ENCODE measurements at places on chromosomes 2 and 18.
A peak's percentile ranks its signal among the peaks of the same experiment; 100 is the strongest.

- no peak for DNase-seq
Measured at GRCh38 chr2:17122887-17123501, 395.2 kb downstream of the RAD51AP2 start.

DNA sequence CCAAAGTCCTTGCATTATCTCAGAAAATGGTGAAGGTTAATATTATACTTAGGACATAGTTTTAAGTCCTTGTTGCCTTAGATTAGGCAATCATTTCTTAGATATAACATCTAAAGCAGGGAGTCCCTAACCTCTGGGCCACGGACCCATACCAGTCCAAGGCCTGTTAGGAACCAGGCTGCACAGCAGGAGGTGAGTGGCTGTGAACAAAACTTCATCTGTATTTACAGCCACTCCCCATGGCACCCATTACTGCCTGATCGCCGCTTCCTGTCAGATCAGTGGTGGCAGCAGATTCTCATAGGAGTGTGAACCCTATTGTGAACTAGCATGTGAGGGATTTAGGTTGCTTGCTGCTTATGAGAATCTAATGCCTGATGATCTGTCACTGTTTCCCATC is 86.5 kb upstream of the MYO3B start:
- DNase-seq, result no peak

- DNase-seq, result no peak
Measured at GRCh38 chr18:50969448-50969847, 1.6 kb downstream of the ELAC1 start.

- no peak for DNase-seq
Measured at GRCh38 chr2:15974565-15975260, 34.4 kb downstream of the MYCN start.

GRCh38 chr2:127552846-127553245 is 17.4 kb downstream of the MYO7B start:
- DNase-seq, result no peak

DNA sequence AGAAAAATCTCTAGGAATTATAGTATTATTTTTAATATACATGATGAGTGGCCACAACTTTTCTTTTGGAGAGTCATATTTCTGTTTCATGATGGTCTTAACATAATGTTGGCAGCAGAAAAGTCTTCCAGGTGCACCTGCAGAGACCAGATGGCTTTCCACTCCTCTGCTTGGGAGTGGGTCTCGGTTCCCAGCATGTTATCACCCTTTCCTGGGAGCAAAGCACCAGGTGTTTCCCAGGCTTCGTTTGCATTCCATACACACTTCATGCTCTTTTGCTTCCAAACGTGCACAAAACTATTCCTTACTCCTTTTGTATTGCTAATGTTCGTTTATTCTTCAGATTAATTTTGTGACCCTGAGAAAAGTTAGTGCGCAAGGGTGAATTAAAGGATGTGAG is 305.2 kb downstream of the CDH2 start:
- DNase-seq, result no peak

- no peak for DNase-seq
Measured at GRCh38 chr2:240990726-240991377, 7.6 kb upstream of the SNED1 start.

GRCh38 chr2:3108710-3109702 is 268.6 kb downstream of the EIPR1 start:
- no peak for DNase-seq

GRCh38 chr2:79776461-79776860 is 263.6 kb downstream of the CTNNA2 start:
- DNase-seq, result no peak

DNA sequence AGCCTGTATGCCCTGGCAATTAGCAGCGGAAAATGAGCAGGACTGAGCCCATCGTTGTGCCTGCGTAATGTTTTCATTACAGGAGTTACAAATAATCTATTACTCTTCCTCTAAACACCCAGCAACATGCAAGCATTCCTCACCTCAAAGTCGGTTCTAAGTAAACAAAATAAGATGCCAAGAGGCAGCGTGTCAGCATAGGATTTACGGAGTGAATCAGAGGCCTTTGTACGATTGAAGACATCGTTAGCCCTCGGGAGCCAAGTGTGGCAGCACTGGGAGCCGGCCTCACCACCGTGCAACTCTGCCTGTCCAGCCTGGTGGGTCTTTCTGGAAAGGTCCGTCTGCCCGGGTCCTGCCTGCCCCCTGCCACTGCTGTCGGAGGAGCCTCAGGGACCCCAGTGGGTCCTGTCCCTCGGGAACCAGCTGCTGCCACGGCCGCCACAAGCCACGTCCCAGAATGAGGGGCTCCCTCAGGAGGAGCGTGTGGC is 80.1 kb upstream of the CTDP1 start:
- DNase-seq, result no peak

DNA sequence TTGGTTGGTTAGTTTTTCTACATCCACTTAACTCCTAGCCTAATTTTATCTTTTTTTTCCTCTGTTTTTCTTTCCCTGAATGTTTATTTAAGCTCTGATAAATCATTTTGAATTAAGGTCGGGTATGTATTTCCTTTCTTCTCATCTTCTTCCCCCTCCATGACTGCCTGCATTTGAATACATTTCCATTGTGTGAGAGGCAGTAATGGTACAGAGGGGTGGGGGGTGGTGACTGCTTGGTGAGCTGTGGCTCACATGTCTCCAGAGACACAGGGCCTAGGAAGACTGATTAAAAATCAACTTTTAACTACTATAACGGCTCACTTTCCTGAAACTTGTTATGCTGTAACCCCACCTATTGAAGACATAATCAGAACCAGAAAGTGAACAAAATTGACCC is 58.0 kb downstream of the NEDD4L start:
- no peak for DNase-seq

- peak; percentile 51 for DNase-seq
Measured at GRCh38 chr2:101446869-101447268, 28.0 kb downstream of the RFX8 start.

- DNase-seq, result no peak
Measured at GRCh38 chr2:68244456-68244855, 7.9 kb downstream of the PPP3R1 start.

DNA sequence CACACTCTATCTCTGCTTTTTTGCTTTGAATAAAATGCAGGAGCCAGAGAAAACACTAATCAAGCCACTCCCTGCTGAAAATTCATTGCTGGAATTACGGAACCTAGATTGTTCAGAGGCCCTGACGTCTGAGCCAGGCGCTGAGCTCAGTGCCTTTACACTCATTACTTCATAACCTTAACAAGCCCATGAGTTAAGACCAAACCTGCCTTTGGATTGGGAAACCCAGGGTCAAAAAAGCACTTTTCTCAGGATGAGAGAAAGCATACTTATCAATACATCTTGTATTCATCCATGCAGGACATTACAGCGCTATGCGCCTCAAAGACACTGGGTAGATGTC is 762 bp downstream of the INO80C start:
- no peak for DNase-seq

GRCh38 chr18:51135364-51135763 is 62.1 kb downstream of the MEX3C start:
- no peak for DNase-seq

GRCh38 chr18:13577091-13577697 is 149.2 kb downstream of the FAM210A start:
- no peak for DNase-seq

GRCh38 chr2:23627236-23628009 is 242.4 kb downstream of the KLHL29 start:
- no peak for DNase-seq

- no peak for DNase-seq
Measured at GRCh38 chr2:20665243-20666004, 1.5 kb upstream of the GDF7 start.

- DNase-seq, result no peak
Measured at GRCh38 chr2:39124746-39125057, 3.9 kb upstream of the SOS1 start.

- DNase-seq, result no peak
Measured at GRCh38 chr2:113263546-113263945, 15.2 kb downstream of the PAX8 start.

- no peak for DNase-seq
Measured at GRCh38 chr18:21444465-21445212, 155.9 kb downstream of the ESCO1 start.

DNA sequence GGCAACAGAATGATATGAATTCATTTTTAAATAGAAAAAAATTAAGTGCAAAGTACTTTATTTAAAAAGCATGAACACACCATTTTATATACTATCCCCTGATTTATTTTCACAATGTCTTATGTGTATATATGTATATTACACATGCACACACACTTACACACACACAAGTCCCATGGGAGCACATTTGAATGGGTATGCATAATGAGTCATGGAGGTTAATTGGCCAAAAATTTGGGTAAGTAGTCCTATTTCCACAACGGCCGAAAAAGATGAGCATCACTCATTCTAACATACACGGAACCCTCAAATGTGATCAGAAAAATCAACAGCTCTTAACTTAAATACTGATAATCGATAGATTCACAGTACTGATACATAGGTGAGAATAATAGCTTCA is 97.4 kb upstream of the NABP1 start:
- DNase-seq, result no peak

DNA sequence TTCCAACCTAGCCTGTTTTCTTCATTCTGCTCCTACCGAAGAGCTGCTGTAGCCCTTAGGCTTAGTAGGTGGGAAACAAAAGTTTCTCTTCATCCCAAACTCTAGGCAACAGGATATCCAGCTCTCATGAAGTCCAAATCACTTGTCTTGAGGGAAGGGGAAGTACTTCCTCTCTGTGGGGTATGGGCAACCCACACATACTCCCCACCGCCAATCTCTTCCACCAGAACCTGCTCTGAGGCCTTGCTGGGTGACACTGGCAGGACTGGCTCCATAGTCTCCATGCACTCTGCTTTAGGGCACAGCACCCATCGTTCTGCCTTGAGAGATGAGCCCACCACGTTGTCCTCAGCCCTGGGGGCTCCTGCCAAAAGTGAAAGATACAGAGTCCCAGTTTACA is 173.0 kb downstream of the NCK2 start:
- DNase-seq, result no peak

- DNase-seq, result no peak
Measured at GRCh38 chr2:134718023-134718816, 580 bp downstream of the TMEM163 start.

DNA sequence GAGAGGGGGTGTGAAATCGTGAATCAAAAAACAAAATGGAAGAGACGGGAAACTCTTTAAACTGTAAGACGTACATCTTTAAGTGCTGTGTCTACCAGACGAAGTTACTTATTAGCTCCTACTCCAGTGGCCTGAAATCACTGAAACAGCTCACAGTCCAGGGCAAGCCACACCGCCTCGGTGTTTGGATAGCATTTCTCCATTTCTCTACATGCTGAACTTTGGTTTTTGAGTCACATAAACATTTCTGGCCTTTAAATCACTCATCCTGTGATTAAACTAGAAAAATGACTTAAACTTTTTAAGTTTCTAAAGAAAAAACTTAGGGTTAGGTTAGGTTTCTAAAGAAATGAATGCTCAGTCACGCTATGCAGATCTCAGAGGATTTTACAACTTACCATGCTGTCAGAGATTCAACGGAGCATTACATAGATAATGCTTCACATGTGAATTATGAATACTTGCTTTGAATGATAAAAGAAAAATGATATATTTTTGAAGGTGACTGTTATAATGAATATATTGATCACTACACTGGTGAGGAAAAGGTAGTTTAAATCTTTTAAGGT is 138.4 kb downstream of the MBP start:
- DNase-seq, result no peak

GRCh38 chr18:5447442-5447841 is 96.4 kb downstream of the EPB41L3 start:
- no peak for DNase-seq

GRCh38 chr2:67900826-67901225 is 162.0 kb downstream of the C1D start:
- DNase-seq, result no peak

DNA sequence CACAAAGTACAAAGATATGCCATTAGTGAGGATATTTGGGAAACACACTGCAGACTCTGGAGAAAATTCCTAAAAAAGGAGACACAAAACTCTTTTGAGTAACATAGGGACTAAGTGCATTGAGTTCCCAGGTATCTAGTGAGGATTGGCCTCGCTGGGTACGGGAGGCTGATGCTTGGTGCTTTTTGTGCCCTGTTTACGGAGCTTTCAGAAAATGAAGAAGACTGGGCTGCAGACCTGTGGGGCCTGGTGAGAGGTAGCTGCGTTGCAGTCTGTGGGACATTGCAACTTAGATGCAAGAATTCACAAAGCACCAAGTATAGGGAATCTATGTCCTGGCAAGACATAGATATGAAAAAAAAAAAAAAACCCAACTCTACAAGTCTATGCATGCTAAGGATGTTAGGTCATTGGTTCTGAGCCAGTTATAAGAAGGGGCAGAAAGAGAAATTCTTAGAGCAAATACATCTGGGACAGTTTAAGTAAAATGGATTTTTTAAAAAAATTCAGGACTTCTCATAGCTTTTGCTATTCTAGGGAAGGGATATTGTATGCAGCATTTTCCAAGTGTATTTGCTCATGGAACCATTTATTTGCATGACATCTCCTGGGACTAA is 156.0 kb downstream of the SLC4A3 start:
- DNase-seq, result no peak

DNA sequence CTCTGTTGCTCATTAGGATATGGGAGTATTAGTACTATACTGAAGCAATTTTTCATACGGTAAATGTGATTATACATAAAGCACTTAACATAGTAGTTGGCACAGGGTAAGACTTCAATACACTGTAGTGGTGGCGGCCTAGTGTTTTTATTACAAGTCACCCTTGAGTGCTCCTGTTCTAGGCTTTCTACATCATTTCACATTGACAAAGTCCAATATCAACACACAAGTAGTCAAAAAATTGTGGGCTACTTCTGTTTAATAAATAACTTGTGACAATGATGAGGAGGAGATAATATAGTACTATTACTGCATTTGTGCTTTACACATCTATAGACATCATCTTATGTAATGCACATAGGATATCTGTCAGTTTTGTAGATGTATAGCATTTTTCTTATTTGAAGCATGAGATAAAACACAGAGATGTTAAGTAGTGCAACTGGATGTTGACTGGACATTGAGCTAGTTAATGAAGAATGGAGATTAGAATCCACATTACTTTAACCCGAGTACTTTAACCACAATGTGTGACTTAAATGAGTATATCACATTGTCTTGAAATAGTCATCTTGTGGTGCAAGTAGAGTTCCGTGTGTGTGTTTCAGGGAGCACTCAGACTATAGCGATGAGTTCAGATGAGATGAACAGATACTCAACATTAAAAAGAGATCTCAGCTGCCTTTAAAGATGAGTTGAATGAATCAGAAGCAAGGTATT is 134.8 kb downstream of the ZNF385B start:
- peak; percentile 42 for DNase-seq

DNA sequence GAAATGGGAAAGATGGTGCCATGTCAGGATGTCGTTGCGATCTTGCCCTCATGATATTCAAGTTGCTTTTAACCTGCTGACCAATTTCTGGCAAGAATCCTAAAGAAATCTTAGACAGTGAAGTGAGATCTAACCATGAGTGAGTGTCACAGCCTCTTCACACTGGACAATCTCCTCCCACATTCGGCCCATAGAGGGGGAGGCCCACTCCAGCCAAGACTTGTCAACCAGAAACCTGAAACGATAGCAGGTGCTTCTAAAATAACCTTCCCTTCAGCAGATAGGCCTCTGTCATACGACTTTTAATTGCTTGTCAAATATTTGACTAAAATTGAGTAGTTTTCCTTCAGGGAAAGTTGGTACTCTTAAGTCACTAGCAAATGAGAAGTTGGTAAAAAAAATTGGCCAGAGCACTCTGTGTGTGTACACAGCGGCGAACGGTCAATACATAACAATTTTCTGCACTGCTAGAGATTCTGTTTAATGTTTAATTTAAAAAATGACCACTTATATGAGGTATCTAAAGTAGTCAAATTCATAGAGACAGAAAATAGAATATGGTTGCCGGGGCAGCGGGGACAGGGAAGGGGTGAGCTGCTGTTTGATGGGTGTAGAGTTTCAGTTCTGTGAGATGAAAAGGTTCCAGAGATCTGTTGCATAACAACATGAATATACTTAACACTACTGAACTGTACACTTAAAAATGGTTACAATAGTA is 110.2 kb downstream of the VAPA start:
- DNase-seq, result no peak

All from kidney epithelial cell (primary cell).